ENCODE measurements at places on chromosomes 7 and 10. TPM values are rescaled to one million over a fixed set of nuclear protein-coding genes. Genes with fewer than 3 reads are reported as not detected.

The HOXA9 gene
- not detected for total RNA-seq

The TMEM213 gene
- not detected for total RNA-seq

The GATA3 gene
- not detected for total RNA-seq

The ITGB8 gene
- total RNA-seq = 158 TPM

The CPVL gene
- total RNA-seq = 17.6 TPM

The PIK3AP1 gene
- 9.2 TPM for total RNA-seq

The LRRC18 gene
- not detected for total RNA-seq

The CALML5 gene
- total RNA-seq = not detected

The SPRN gene
- 20.7 TPM for total RNA-seq

The ACBD7 gene
- total RNA-seq = 39.7 TPM

The NPC1L1 gene
- total RNA-seq = 1.1 TPM

The SLC18A2 gene
- total RNA-seq = not detected

The ADAM12 gene
- 11.3 TPM for total RNA-seq

All from dorsolateral prefrontal cortex (tissue), 122 donors.